NCI-H1417 treated with DMSO at 0.1 percent for 48 hours (cell line): ENCODE measurements at places on chromosomes 11 and 22.
A peak's percentile ranks its signal among the peaks of the same experiment; 100 is the strongest.

DNA sequence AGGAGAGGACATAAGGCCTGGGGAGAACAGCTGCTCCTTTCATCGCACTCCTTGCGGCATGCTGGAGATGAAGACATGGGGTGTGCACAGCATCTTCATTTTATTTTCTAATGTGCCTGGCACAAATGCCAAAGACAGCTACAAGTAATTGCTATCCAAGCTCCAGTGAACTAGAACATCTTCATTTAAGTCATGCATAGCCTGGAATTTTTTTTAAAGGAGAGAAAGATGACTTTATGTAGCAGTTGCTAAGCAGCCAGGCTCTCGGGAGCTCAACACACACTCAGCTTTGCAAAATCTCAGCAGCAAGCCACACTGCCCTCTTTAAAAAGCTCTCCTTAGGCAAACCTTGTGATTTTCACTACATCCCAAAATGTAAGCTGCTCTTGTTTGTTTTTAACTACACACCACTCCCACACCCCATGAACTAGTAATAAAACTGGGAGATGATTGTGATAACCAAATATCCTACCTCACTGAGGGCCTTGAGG, 164.5 kb upstream of the POU2AF2 start:
- no peak for DNase-seq

DNA sequence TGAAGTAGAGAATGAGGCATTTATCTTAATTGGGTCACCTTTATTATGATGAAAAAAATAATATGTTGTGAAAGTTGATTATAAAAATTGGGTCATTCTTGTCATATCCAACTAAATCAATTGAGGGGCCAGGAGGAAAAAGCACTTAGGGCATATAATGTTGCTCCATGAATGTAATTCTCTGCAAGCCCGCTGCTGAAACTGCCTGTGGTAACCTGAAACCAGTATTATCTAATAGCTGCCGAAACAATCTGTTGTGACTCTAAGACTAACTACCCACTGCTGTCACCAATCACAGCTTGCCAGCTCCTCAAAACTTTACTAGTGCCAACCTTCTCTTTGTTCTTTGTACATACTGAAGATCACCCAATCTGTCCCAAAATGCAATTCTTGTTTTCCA, 115.8 kb downstream of the ATG16L2 start:
- no peak for DNase-seq

- no peak for DNase-seq
These were observed 39.3 kb downstream of the CD44 start for GRCh38 chr11:35178067-35178805.

DNA sequence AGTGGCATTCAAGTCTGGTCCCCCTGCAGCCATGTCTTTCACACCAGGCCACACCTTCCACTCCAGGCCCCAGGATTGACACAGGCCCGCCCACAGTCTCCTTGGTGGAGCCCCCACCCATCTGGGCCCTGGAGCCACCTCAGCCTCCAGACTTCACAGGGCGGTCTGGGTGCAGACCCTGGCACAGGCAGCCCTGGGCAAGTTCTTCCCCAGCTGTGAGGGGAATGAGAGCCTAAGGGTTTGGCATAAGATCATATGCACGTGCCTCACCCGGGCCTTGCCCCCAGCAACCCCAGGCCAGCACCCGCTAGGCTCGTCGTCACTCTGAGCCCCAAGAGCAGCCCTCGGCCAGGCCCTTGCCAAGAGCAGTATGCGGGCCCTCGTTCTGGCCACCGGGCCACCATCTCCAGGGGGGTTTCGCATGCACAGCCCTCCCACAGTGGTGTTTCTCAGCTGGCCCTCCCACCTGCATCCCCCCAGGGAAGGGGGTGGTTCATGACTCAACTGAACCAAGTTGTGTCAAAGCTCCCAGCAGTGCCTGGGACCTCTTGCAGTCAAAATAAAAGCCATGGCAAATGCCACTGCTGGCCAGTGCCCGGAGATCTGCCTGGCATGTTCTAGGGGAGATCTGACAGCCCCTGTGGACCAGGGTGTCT, 70.4 kb upstream of the KCNQ1OT1 start:
- DNase-seq, result no peak

DNA sequence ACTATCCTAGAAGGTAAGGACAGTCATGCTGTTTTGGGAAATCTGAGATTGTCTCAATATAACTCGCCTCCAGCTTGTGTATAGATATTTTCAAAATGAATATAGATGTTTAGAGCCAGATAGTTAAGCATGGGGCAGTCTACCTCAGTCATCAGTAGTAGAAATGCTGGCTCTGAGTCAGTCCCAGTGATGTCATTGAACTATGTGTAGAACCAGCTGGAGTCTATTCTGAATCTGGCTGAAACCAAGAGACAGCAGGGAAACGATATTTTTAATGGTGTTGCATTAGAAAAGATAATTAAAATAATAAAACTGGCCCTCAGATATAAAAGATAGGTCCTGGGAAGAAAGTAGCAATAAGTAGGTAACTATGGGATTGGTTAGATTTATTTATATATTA, 25.9 kb downstream of the PIWIL4 start:
- no peak for DNase-seq

- DNase-seq, result no peak
These were observed 6.8 kb downstream of the MPST start for GRCh38 chr22:37026325-37026724.

DNA sequence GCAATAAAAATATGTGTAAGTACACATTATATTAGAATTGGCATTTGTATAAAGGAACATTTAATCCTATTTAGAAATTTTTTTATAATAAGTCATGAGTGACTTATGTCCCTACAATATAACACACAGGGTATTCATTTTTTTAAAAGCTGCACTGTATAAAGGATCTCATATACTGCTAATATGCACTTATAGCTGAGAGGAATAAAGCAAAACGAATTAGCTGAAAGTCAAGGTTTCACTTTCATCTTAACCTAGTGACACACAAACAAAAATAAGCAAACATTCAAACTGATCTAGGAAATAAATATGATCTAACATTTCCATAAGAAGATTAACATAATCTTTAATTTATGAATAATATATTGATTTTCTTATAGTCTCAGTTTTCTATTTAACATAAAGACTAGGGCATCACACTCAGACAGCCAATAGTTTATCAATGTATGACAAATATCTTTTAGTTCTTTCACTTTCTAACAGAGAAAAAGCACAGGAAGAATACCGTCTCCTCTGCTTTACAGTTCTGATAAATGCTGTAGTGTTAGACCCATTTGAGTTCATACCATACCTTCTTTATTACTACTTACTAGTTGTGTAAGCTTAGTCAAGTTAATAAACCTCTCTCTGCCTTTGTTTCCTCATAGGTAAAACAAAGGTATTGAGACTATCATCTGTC, 42.9 kb downstream of the DCDC1 start:
- DNase-seq, result no peak

DNA sequence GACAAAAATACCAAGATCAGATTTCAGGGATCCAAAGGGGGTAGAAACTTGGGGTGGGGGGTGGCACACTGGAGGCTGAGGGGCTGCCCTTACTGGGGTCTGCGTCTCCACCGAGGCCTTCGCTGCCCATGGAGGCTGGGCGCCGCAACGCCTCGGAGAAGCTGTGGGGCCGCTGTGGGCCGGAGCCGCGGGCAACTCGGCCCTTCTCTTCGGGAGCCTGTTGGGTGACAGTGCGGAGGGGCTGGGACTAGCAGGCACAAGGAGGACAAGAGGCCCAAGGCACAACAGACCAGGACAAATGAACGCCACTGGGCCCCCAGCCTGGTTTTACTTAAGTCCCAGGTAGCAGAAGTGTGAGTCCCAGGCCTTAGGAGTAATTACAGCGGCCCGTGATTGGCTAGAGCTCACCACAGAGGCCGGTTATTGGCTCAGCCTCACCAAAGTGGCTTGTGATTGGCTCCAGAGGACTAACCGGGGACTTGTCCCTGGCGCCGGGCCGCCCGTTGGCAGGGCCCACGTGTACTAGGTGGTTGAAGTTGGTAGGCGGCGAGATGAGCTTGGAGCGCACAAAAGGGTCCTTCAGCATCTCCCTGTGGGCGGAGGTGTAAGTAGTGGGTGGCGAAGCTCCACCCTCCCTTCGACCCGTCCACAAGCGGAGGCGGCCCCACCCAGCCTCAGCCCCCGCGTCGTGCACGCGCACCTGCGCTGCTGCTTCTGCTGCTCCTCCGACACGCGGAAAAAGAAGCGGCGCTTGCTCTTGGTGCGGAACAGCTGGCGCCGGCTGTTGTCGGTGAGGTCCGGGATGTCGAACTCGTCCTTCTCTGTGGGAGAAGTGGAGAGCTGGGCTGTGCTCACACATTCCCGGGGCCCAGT, 16.5 kb upstream of the MEN1 start:
- no peak for DNase-seq

DNA sequence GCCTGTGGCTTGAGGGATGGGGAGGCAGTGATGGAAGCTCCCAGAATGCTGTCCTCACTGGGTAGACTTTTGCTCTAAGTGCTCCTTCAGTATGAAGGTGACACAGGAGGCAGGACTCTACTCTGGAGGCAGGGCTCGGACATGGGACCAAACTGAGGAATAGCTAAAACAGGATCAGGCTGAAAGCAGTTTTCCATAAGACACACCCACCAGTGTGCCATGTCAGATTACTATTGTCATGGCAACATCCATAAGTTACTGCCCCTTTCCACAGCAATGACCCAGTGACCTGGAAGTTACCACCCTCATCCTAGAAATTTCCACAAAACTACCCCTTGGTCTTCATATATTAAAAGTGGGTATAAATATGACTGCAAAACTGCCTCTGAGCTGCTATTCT, 43.6 kb upstream of the GALNT18 start:
- DNase-seq, result no peak

DNA sequence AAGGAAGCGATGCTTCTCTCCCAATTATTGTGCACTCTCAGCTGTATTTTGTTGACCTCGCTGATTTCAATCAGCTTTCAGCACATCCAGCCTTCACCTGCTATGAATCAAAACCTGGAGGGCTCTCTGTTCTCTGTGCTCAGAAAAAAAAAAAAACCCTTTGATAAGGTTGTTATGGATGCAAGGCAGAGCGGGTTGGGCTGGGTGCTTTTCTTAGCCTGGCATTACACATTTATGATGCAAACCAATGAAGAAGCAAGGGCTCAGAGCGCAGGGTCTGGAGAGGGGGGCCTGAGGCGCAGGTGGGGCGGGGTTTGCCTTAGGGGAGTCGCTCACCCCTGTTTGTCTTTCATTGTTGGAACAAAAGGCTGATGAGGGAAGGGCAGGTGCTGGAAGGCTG, 86.0 kb upstream of the CADM1 start:
- DNase-seq, result peak; percentile 90

DNA sequence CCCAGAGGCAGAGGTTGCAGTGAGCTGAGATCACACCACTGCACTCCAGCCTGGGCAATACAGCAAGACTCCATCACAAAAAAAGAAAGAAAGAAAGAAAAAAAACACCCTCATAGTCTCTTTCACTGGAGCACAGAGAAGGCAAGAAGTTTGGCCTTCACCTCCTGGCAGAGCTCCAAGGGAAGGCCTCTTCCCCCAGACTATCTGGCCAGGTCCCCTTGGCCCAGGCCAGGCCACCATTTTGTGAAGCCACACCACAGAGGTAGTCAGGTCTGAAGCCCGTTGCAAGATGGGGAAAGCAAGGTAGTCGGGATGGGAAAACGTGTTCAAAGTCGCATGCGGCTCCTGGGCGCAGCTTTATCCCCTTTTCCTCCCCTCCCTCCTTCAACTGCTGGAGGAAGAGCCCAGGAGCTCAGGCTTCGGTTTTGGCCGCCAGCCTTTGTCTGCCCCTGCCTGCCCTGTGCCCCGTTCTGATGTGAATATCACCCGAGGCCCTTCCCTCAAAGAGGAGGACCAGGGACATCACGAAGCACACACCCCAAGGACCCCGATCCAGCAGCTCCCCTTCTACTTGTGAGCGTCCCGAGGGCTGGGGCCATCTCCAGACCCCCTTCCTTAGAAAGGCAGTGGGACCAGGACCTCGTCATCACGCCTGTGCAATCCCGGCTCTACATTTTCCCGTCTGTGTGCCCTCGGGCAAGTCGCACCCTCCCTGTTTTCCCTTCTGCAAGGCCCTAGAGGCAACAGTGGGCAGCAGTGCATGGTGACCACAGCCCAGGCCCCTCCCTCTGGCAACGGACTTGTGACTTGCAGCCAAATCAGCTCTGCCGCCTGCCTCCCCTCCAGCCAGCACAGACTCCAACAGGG, 17.7 kb downstream of the CABP7 start:
- no peak for DNase-seq

- DNase-seq, result no peak
These were observed 29.0 kb upstream of the PHLDA2 start for GRCh38 chr11:2958251-2958650.

- no peak for DNase-seq
These were observed 176.5 kb downstream of the LARGE1 start for GRCh38 chr22:33743756-33744155.

- no peak for DNase-seq
These were observed 1.6 kb downstream of the GTPBP1 start for GRCh38 chr22:38707346-38707745.

DNA sequence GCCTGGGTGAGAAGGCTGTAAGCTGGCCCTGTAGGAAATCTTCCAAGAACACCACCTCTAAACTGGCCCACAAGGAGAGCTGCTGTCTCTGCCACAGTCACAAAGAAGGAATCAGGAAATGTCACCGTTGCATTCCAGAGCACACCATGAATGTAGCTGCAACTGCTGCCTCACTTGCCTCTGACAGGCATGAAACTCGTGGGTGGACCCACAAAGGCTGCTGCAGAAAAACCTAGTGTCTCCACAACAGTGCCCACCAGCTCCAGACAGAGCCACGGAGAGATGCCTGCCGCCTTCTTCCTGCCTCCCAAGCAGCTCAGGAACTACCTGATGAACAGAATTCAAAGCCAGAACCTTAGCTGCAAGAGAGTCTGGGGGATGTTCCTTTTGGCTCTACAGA, 10.5 kb downstream of the DNAJB13 start:
- no peak for DNase-seq

GRCh38 chr11:3186166-3186953, 21.2 kb upstream of the OSBPL5 start:
- no peak for DNase-seq

DNA sequence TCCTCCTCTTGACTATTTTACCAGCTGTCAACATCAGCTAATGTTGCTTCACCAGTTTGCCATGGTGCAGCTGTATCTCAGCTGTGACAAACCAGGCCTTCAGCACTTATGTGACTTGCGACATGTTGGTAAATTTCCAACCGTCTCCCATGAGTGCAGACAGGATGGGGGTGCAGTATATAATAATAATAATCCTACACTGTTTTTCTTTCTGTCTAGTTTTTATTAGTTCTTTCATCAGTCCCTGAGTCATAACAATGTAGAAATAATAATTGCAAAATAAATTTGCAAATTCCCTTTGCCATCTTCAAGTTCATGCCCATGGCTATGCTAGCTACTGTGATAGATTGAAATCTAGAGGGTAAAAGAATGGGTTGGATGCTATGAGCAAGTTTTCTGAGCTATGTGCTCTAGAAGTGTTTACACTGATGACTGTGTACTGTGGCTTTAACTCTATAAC, 4.9 kb downstream of the MMP13 start:
- no peak for DNase-seq

- no peak for DNase-seq
These were observed 12.2 kb downstream of the CBL start for GRCh38 chr11:119218141-119218878.

DNA sequence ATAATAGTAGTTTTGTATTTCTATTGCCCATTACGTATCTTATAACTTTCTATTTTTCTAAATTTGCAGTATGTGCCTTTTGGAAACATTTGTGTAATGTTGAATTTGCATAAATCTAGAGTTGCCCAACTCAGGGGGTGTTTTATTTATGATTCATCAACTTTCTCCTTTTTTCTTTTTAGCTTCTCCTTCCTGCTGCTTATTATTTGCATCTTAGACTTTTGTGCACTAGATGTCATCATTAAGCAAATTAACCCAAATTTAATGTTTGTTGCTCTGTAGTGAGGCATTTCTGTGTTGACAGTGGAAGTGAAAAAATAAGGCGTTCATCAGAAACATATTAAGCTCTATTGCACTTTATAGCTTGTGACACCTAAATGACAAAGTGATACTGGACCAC, 56.2 kb upstream of the ZBED5 start:
- no peak for DNase-seq
